ENCODE measurements at places on chromosomes 2 and 18. TPM values are rescaled to one million over a fixed set of nuclear protein-coding genes. Genes with fewer than 3 reads are reported as not detected.

The GATA6 gene
- total RNA-seq: 28.6 TPM

The TRIM43 gene
- total RNA-seq: not detected

The ZNF638 gene
- 98.2 TPM for total RNA-seq

The TUBA4B gene
- not detected for total RNA-seq

All from smooth muscle cell of bladder (primary cell).